CD4-positive, CD25-positive, alpha-beta regulatory T cell (primary cell): ENCODE measurements at places on chromosomes 1 and 21. TPM values are rescaled to one million over a fixed set of nuclear protein-coding genes. Genes with fewer than 3 reads are reported as not detected.

- no peak for DNase-seq
Measured at GRCh38 chr1:22828484-22829308, 118.1 kb downstream of the EPHB2 start.

Gene NCAM2
- polyA plus RNA-seq: not detected

DNA sequence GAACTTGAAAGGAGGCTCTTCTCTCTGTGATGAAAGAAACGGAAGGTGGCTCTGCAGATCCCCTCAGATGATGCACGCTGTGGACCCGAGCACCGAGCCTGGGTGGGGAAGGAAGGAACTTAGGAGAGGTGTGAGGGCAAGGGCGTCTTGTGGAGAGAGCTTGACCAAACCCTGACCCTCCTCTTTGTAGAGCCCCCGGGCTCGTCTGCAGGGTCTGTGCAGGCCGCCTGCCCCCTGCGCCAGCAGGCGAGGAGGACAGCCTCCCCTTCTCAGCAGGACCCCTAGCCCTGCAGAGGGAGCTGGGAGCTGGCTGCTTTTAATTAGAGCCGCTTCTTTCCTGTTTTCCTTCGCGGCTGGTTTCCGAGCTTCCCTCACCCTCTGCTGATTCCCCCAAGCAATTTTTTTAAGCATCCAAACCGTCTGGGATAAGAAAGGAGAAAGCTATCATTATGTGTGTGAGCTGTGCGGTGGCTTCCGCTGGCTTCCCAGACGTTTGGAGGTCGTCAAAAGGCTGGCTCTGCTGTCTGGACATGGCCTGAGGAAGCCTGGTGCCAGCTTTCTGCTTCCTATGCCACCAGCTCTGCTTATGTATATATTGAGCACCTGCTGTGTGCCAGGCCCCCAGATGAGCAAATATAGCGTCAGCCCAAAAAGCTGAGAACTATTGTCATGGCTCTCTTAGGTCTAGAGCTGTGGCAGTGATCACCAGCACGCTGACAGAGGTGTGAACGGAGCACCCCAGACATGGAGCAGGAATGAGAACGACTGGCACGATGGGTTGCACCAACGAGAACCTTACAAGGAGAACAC lies 160.2 kb upstream of the IRF2BP2 start:
- no peak for DNase-seq

Gene SH3D21
- polyA plus RNA-seq: 0.42 TPM

- peak; percentile 56 for DNase-seq
Measured at GRCh38 chr1:19240673-19241538, 10.4 kb downstream of the EMC1 start.

Gene COL6A1
- polyA plus RNA-seq: 0.50 TPM

DNA sequence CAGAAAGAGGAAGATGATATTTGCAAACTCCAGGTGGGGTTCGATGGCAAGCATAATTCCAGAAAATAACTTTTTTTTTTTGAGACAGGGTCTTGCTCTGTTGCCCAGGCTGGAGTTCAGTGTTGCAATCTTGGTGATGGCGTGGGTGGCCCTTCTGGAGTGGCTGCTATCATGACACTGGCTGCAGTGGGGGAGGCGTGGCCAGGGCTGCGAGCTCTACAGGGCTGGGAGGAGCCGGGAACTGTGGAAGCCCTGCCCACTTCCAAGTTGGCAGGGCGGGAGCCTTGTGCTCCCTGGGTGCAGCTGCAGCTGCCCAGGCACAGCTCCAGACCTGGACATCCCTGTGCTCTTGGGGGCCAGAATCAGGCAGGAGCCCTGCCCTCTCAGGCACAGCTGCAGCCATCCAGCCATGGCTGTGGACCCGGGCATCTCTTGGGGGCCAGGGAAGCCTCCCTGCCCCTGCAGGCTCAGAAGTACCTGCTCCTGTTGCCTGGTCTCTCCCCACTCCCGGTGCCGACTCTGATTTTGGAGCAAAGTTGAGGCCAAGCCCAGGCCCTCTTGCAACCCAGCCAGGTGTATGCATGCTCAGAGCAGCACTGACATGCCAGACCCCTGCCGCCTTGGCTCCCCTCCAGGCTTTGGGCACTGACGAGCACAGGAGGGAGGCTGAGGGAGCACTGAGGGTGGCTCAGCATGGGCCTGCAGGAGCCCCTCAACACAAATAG lies 7.2 kb upstream of the BCL10 start:
- no peak for DNase-seq

DNA sequence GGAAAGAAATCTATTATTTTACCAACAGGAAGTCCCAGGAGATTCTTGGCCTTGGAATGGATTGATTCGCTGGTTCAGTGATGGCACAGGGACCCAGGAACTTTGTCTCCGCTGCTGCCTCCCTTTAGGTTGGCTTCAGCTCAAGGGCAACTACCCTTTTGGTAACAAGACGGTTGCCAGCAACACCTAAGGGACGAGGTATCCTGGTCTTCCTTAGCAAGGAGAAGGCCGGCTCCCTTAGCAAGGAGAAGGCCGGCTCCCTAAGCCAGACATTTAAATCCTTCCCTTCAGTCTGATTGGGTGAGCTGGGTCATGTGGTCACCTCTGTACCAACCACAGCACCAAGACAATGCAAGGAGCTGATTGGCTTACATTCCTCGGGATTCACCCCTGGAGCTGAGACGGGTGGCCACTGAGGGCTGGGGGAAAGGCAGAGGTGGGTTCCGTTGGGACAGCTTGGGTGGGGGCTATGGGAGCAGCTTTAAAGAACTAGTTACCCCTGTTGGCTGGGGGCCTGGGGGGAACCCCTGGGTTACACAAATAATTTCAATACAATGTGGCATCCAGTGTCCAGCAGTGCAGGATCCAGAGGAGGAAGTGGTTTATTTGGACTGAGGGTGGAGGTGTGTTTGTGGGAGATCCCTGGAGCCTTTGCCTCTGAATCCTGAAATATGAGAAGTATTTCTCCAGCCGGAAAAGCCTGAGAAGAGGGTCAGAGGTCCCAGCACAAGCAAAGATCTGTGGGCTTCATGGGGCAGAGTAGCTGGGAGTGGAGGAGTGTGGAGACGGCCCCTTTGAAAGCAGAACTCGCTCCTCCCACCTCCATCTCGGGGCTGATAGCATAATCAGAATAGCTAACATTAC lies 20.7 kb upstream of the CLIC4 start:
- no peak for DNase-seq

DNA sequence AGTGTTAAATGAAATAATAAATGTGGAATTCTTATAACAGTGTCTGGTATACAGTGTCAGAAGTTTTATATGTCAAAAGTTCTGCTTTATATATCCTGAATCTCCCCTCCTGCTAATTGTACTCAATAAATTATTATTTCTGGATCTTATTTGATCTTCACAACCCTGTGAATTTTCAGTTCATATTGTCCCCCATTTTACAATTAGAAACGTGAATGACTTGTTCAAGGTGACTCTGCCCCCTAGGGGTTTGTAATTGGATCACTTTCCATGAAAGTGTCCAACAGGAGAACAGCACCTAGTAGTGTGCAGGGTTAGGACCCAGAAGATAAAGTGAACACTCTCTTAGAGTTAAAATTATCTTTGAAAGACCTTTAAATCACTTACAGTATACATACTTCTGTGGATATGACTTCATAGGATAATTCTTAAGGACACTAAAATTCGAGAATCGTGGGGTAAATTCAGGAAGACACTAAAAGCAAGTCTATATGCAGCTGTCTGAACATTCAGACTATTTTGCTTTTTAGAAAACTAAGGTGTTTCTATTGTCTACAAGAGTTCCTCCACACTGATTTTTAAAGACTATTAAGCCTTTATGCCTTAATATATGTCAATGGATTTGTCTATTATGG lies 4.5 kb upstream of the DDR2 start:
- no peak for DNase-seq

DNA sequence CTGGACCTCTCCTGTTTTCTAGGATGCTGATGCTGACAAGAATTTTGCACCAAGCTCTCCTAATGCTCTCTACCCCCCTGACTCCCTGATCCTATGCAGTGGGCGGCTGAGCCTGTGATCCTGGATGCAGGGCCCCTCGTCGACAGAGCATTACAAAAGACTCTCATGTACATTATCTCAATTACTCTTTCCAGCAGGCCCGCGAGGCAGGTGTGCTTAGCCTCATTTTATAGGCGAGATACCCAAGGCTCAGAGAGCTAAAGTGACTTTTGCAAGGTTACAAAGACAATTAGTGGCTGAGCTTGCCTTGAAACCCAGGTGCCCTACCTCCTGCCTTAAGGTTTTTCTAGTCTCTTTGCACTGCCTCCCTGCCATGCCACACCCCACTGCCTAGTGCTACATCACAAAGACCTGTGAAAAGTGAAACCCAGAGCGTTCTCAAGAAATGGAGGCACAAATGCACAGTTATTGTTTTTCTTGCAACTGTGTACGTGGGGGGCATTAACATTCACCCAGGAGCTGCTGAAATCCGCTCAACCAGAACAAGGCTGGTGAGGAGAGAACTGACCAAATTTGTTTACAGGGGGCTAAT lies 10.0 kb upstream of the C8A start:
- DNase-seq: no peak

Gene AMIGO1
- polyA plus RNA-seq: 17.1 TPM

GRCh38 chr1:205668951-205669340 lies 11.4 kb downstream of the SLC45A3 start:
- DNase-seq: no peak

DNA sequence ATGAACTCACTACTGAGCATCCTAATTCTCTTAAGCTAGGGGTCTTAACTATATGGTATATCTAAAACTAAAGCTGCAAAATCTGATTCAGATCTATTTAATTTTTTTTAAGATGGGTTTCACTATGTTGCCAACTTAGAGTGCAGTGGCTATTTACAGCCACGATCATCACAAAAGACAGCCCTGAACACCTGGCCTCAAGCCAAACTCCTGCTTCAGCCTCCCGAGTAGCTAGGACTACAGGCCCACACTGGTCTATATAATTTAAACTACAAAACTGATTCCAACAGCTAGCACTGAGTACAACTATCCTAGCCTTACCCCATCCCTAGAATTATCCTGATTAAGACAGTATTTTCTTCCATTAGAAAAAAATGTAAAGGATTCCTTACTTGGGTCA lies 37.1 kb downstream of the EIF4G3 start:
- DNase-seq: no peak

Gene ARHGEF10L
- polyA plus RNA-seq: not detected

DNA sequence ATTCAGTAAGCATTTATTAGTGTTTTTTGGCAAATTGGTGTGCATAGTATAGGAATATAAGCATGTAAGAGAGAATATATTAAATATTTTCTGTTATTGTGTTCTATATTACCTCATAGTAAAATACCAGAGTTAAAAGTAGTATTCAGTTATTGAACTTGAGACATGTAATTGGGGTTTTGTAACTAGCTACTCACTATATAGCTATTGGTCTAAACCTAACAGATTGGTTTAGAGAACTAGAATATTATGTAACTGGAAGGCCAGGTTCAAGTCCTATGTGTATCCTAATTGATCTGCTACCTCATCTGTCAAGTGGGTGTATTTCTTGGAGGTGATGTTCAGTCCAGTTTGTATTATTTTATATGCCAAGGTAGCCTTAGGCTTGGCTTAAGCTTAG lies 26.3 kb downstream of the CLIC4 start:
- no peak for DNase-seq

GRCh38 chr1:32886828-32887414 lies 630 bp downstream of the HPCA start:
- no peak for DNase-seq

DNA sequence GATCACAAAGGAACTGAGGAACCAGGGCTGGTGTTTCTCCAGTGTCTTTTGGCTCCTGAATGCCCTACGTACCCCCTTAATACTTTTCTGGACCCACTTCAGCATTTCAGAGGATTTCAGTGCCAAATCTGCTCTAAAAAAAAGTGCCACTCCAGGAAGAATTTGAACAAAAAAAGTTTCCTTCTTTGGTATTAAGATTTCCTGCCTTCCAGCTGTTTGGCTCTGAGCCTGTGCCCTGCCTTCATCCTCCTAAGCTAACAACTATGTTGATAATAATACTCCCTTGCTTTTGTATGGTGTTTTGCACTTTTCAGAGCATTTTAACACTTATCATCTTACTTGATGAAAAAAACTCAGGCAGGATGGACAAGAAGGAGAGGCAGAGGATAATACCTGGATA lies 11.0 kb upstream of the RIMS3 start:
- DNase-seq: no peak

DNA sequence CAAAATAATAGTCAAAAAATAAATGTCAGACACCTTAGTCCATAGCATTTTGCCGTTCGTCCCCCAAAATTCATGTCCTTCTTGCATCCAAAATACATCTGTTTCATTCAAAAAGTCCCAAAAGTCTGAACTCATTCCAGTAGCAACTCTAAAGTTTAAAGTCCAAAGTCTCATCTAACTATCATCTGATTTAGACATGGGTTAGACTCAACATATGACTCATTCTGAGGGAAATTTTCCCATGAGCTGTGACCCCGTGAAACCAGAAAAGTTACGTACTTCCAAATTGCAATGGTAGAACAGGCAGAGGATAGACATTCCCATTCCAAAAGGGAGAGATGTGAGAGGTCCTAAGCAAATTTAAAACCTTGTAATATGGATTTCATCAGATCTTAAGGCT lies 48.6 kb upstream of the CACHD1 start:
- DNase-seq: no peak

Gene SHE
- polyA plus RNA-seq: not detected

- DNase-seq: no peak
Measured at GRCh38 chr1:234840253-234840652, 230.3 kb upstream of the IRF2BP2 start.

DNA sequence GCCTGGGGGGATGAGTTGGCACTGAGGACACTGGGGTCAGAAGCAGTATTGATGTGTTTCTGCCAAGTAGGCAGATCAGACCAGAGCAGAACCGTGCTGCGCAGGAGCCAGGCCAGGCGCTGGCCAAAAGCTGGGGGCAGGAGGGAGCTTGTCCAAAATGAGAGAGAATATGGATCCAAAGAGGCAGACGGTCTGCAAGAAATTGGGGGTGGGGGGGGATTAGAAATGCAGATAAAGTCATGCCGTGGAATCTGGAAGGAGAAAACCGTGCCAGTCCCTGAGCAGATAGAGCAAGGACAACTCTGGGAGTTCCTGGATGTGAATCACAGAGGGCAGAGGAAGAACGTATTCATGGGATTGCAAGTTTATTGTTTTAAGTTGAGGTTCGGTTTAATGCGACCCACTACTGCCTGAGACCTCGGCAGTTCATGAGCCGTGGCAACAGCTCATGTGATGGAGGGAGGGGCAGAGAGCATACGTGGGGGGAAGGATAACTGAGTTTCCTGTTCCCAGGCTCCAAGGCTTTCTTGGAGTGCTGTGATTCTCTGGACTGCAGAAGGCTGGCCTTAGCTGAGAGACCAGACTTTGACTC lies 224.0 kb downstream of the FGGY start:
- DNase-seq: no peak
